ENCODE measurements at places on chromosomes 6 and 20.

- DNase-seq: no peak
Measured at GRCh38 chr20:61986762-61987321, 78.8 kb downstream of the TAF4 start.

- no peak for DNase-seq
Measured at GRCh38 chr6:116292553-116292952, 12.8 kb upstream of the TSPYL1 start.

GRCh38 chr6:7270320-7271204 is 42.4 kb downstream of the SSR1 start:
- no peak for DNase-seq

- no peak for DNase-seq
Measured at GRCh38 chr6:67887747-67888545, 747.1 kb upstream of the ADGRB3 start.

GRCh38 chr6:43801495-43802181 is 31.6 kb downstream of the VEGFA start:
- no peak for DNase-seq

GRCh38 chr6:38051819-38052434 is 232.4 kb downstream of the ZFAND3 start:
- no peak for DNase-seq

DNA sequence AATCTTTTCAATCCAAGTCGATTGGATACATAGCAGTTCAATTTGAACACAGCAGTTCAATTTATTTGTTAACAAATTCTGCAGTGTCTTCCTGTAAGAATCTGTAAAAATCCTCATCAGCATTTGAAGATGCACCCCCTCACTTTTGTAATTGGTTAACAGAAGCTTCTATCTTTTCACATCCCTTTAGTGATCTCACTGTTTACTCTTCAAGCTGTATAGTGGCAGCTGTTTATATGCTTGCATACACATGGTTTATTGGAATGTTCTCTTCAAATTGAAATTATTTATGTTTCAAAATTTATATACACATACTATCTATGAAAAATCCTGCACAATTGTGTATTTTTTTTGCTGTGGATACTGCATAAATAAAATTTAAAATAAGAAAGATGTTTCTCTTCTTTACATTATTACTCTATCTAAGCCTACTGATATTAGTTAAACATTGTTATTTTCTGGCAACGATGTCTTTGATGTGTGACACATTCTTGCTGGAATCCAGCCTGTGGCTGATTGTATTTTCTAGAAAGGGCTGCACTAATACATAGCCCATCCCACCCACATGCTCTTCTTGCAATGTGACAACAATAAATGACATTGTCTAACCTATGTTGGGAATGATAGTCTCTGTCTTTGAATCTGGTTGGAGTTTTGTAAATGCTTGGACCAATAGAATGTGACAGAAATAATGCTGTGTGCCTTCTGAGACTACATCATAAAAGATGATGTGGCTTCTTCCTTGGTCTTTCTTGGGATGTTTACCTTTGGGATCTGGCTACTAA is 573.0 kb downstream of the CD109 start:
- DNase-seq: no peak

DNA sequence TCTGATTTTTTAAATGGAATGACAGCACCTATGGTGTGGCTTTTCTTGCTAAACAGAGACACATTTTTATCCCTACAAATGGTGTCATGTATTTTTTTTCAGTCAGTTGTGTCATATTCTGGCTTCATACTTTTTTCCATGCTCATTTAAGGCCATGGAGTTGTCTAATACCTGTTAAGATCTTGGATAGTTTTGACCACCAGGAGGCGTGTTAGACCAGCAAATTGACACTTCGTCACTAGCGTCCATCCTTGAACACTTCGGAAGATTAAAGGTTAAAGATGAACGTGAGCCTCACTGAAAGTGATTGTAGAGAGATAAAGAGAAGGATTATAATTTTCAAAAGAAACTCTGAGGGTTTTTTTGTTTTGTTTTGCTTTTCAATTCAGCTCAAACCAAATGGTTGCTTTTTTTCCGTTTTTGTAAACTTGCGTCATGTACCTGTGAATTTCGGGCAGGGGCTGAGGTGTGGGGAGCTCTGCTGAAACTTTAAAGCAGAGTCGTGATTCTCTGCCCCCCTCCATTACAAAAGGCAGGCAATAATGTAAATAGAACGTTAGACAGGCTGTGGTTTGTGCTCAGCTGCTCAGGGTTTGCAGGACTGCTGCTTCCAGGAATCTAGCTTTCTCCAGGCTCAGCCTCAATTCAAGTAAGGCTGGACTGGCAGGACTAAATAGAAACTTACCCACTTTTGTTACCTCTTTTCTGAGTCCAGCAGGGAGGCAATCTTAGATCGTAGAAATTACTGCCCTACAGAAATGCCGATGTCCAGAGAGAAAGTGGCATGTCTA is 245.1 kb downstream of the FOXA2 start:
- DNase-seq: no peak

GRCh38 chr20:54598352-54598751 is 123.0 kb downstream of the DOK5 start:
- no peak for DNase-seq

DNA sequence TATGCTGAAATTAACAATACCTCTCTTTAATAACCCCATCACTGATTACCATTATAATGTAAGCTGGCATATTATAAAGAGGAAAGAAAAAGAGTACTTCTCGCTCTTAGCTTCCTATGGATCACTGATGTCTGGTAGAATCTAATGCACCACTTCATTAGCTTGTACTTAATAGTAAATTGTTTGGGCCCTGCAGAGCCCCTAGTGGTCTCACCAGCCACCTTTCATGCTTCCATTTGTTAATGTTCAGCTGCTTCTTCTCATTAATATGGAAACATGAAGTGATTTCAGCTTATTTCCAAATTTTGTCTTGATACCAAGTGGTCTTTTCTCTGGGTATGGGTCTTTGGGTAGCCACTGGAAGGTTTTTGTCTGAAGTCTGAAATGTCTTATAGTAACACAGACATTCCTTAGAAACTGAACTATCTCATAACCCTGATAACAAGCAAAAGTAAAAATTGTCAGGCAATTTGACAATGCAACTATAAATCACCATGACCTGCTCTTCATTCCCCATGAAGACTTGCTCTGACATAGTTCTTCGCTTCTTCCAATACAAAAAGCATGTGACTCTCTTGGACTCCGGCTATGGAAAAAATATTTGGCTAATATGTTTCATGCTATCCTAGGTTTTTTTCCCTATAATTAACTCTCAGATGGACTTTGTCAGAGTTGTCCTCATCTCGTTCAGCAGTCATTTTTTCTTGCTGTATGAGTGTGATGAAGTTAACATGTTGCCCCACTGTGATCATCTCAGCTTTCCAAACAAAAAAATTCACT is 395.8 kb upstream of the MARCKS start:
- DNase-seq: no peak

All from CD4-positive, alpha-beta T cell treated with Interleukin-15 for 1 hour (primary cell).